ENCODE measurements at places on chromosomes 4 and X. TPM values are rescaled to one million over a fixed set of nuclear protein-coding genes. Genes with fewer than 3 reads are reported as not detected.
A peak's percentile ranks its signal among the peaks of the same experiment; 100 is the strongest.

The BEX2 gene
- 50.4 TPM for total RNA-seq

The MTMR8 gene
- total RNA-seq: 3.4 TPM

The MAEA gene
- 68.2 TPM for total RNA-seq

The EVC2 gene
- total RNA-seq: 7.4 TPM

The ETFDH gene
- total RNA-seq: 9.2 TPM

The IBSP gene
- not detected for total RNA-seq

The PI4K2B gene
- total RNA-seq: 6.7 TPM

The TMPRSS11B gene
- 0.56 TPM for total RNA-seq

- H3K27me3 ChIP-seq: peaks cover 3% of the 10 kb centered on the region
- no peak for DNase-seq
- no peaks in the 10 kb centered on the region for H3K36me3 ChIP-seq
- H3K4me1 ChIP-seq: no peaks in the 10 kb centered on the region
- no peak overlapping the region for H3K4me3 ChIP-seq
Observed at GRCh38 chr4:20520901-20521300, 179.4 kb upstream of the PACRGL start.

DNA sequence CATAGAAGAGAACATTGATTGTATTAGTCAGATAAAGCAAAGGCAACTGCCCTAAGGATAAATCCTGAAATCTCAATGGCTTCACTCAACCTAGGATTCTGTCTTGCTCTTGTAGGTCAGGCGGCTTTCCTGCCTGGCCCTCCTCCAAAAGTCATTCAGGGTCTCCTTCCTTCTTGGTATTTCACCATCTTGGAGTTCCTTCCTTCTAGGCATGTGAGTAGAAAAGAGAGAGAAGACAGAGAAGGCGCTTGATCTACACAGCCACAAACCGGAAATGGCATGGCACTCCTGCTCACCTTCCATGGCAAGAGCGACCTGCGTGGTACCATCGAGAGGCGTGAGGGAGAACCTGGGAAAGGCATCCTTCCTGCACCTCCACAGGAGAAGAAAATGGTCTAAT, 45.3 kb upstream of the HELT start:
- DNase-seq: no peak
- H3K4me1 ChIP-seq: no peaks in the 10 kb centered on the region
- H3K27ac ChIP-seq: no peak overlapping the region
- peaks cover 4% of the 10 kb centered on the region for H3K36me3 ChIP-seq

DNA sequence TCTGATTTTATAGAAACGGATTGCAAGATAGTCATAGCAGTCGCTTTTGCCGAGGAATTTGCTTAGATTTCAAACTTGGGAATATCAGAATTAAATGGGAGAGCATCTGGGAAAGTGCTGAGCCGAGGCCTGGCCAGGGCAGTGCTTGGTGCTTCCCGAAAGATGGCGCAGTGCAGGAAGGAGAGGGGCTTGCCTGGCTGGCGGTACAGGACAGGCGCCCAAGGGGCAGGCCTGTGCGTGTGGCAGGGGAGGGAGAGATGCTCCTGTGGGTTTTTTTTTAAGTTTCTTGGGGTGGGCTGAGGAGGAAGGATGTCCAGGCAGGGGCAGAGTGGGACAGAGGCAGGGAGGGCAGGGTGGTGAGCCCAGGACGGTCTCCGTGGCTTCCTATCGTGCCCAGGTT, 241.1 kb downstream of the AFAP1 start:
- H3K4me1 ChIP-seq: peaks cover 4% of the 10 kb centered on the region
- peak overlapping the region; percentile 35 for H3K4me3 ChIP-seq
- DNase-seq: no peak
- H3K36me3 ChIP-seq: no peaks in the 10 kb centered on the region
- peak overlapping the region; percentile 58 for H3K27ac ChIP-seq

GRCh38 chr4:3342182-3342854, 49.5 kb downstream of the RGS12 start:
- H3K4me3 ChIP-seq: no peak overlapping the region
- peaks cover 25% of the 10 kb centered on the region for H3K36me3 ChIP-seq
- H3K27ac ChIP-seq: peak overlapping the region; percentile 89
- DNase-seq: no peak
- H3K27me3 ChIP-seq: peaks cover 3% of the 10 kb centered on the region
- H3K4me1 ChIP-seq: peaks cover 27% of the 10 kb centered on the region

DNA sequence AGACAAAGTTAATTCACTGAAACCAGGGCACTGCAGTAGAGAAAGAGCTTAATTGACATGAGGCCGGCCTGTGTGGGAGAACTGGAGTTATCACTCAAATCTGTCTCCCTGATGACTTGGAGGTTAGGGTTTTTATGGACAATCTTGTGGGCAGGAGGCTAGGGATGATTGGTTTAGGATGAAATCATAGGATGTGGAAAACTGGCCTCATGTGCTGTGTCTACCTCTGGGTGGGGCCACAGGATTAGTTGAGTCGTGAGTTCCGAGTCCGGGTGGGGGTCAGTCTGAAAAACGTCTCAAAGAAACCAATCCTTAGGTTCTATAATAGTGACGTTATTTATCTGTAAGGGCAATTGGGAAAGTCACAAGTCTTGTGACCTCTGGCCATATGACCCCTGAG, 68.1 kb downstream of the UCHL1 start:
- H3K36me3 ChIP-seq: peaks cover 11% of the 10 kb centered on the region
- H3K27me3 ChIP-seq: no peaks in the 10 kb centered on the region
- H3K4me1 ChIP-seq: peaks cover 40% of the 10 kb centered on the region
- peak overlapping the region; percentile 33 for H3K27ac ChIP-seq

DNA sequence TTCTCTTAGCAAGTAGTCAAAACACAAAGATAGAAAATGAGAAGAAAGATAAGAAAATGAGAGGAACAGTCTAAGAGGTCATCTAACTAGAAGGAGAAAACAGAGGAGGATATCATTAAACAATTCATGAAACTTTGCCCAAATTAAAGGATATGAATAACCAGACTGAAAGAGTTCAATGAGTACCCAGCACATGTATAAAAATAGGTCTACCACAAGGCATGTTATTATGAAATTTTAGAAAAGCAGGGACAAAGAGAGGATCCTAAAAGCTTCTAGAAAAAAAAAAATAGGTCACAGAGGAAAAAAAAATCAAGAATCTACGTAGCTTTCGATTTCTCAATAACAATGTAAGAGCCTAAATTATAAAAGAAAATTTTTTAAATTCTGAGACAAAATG, 118.5 kb downstream of the WDFY3 start:
- no peaks in the 10 kb centered on the region for H3K4me1 ChIP-seq
- DNase-seq: no peak
- H3K27me3 ChIP-seq: no peaks in the 10 kb centered on the region
- H3K4me3 ChIP-seq: no peak overlapping the region

DNA sequence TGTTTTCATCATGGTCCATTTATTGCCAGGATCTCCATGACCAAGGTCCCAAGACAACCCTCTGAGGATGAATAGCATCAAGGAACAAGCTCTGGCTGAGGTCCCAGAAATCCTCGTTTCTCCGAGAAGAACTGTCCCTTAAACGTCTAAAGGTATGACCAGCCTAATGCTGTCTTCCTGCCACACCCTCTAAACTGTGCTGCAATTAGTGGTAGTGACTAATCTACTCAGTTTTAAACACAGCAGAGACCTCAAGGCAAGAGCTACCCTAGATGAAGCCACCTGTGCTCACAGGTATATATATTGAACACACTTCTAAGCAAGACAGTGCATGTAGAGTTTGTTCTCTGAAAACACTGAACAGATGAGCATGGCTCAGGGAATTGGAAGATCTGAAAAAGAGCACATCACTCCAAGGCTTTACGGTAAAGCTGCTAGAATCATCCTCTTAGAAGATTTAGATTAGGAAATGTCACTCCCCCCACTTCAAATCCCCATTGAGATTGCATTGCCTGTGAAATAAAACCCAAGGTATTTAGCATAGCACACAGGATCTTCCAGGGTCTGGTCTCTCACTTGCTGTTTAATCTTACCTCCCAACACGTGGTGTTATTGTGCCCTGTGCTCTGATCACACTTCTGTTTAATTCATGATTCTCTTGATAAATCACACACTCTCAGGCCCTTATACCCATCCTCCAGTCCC, 173.9 kb upstream of the VCX3A start:
- H3K4me1 ChIP-seq: no peaks in the 10 kb centered on the region
- no peaks in the 10 kb centered on the region for H3K36me3 ChIP-seq
- H3K27me3 ChIP-seq: peaks cover 2% of the 10 kb centered on the region
- no peak overlapping the region for H3K27ac ChIP-seq

DNA sequence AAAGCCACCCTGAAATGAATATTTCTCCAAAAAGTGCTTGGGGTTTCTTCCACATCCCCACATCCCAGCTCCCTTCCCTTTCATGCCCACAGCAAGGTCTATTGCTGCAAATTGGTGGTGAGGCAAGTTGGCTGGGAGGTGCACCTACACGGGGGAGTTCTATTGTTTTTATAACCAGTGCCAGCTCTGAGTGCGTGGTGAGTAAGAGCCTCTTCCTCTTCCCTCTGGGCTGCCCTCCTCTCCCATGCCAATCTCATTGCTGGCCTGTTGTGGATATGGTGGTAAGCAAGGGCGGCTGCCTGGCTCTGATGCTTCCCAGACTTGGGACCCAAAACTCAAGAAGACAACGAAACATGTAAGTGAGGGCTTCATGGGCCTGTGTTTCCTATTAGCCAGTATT, 204.3 kb downstream of the SHROOM3 start:
- no peaks in the 10 kb centered on the region for H3K36me3 ChIP-seq
- H3K27me3 ChIP-seq: no peaks in the 10 kb centered on the region
- no peak for DNase-seq
- H3K4me1 ChIP-seq: peaks cover 19% of the 10 kb centered on the region
- no peak overlapping the region for H3K4me3 ChIP-seq

DNA sequence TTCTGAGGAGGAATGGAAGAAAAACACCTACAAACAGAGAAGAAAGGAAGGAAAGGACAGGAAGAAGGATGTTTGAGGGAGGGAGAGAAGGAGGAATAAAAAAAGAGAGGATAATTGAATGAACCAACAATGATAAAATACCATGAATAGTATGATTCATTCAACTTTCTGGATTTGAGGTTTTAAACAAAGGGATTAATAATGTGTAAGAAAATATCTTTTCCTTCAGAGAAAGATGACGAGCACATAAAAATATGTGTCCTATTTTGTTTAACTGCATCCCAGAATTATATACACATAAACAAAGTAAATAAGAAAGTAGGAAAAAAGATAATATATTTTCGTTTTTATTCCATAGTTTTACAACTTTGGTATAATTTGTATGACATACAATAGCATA, 1380.4 kb downstream of the STIM2 start:
- no peak for DNase-seq
- no peaks in the 10 kb centered on the region for H3K36me3 ChIP-seq
- no peak overlapping the region for H3K27ac ChIP-seq
- no peaks in the 10 kb centered on the region for H3K4me1 ChIP-seq
- no peak overlapping the region for H3K4me3 ChIP-seq

DNA sequence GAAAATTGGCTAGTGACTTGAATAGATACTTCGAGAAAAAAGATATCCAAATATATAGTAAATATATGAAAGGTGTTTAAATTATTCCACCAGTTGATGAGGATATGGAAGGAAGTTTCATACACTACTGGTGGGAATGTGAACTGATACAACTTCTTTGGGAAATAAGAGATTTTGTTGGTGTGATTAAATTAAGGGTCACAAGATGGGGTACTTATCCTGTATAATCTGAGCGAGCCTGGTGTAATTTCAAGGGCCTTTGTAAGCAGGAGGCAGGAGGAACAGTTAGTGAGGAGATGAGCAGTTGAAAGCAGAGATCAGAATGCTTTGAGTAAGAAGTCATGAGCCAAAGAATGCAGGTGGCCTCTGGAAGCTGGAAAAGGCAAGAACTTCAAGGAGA, 192.2 kb downstream of the KCTD8 start:
- H3K27ac ChIP-seq: no peak overlapping the region
- H3K4me1 ChIP-seq: no peaks in the 10 kb centered on the region
- no peaks in the 10 kb centered on the region for H3K27me3 ChIP-seq
- no peak overlapping the region for H3K4me3 ChIP-seq

DNA sequence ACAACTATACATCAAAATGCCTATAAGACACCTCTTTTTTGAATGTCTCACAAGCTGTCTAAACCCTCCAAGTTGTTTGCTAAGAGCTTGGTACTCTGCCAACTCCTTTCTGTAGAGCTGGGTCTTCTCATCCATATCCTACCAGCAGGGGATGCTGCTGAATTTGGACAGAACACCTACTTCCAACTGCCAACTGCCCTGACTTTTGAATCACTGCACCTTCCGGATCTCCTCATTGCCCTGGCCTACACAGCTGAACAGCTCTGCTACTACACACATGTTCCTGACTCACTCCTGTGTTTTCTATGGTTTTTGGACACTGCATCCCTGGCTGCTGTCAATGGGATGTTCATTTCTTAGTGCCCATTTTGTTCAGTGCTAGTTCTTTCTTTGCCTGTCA, 18.7 kb downstream of the FAM184B start:
- no peak for DNase-seq
- no peak overlapping the region for H3K4me3 ChIP-seq
- peaks cover 7% of the 10 kb centered on the region for H3K27me3 ChIP-seq
- H3K27ac ChIP-seq: no peak overlapping the region

DNA sequence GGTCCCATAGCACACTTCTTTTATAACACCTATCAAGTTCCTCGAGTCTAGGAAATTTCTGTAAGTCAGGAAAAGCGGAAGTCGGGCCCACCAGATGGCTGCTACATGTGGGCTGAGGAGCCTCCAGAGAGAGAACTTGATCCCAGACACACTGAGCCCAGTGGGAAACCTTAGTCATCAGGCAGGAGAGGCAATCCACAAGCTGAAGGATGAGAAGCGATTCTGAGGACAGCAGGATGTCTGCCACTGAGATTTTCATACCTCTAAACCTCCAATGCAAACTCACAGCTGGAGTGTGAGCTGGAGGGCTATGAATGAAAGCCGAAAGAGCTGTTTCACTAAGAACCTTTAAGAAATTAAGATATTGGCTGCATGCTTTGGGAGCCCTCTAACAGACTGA, 52.6 kb upstream of the PDHA1 start:
- no peaks in the 10 kb centered on the region for H3K36me3 ChIP-seq
- H3K4me1 ChIP-seq: peaks cover 11% of the 10 kb centered on the region
- H3K4me3 ChIP-seq: no peak overlapping the region
- H3K27me3 ChIP-seq: peaks cover 4% of the 10 kb centered on the region
- DNase-seq: no peak
- H3K27ac ChIP-seq: no peak overlapping the region

GRCh38 chrX:136450050-136450830, 37.5 kb upstream of the BRS3 start:
- no peak overlapping the region for H3K27ac ChIP-seq
- no peak for DNase-seq
- no peaks in the 10 kb centered on the region for H3K4me1 ChIP-seq
- H3K27me3 ChIP-seq: no peaks in the 10 kb centered on the region
- no peaks in the 10 kb centered on the region for H3K36me3 ChIP-seq
- H3K4me3 ChIP-seq: no peak overlapping the region

DNA sequence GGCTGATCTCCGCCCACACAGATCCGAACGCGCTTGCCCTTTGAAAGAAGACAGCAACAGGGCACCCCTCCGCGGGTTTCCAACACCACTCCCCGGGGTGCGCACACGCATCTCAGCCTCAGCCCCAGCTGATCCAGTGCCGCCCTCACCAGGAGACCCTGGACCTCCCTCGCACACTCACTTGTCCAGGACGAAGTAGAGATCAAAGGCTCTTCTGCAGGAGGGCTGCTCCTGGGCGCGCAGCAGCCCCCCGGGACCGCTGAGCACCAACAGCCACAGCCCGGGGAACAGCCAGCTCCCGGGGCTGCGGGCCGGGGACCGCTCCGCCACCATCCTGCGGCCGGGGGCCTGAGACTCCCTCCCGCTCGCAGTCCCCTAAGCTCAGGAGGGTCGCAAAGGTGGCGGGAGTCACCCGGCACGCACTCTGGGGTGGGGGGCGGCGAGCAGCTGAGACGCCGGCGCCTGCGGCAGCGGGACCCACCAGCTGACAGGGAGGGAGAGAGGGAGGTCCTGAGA, 743 bp downstream of the ANTXR2 start:
- H3K4me3 ChIP-seq: peak overlapping the region; percentile 98
- H3K4me1 ChIP-seq: peaks cover 32% of the 10 kb centered on the region
- H3K27me3 ChIP-seq: peaks cover 12% of the 10 kb centered on the region
- H3K27ac ChIP-seq: peak overlapping the region; percentile 93
- peaks cover 32% of the 10 kb centered on the region for H3K36me3 ChIP-seq

Data from endothelial cell (in vitro differentiated cells).